Suppressor macrophage treated with lipopolysaccharide for 1 hour (primary cell): ENCODE measurements at places on chromosomes 13 and 19.
A peak's percentile ranks its signal among the peaks of the same experiment; 100 is the strongest.

- DNase-seq = no peak
Observed at GRCh38 chr13:40568246-40569023, 98.0 kb downstream of the FOXO1 start.

DNA sequence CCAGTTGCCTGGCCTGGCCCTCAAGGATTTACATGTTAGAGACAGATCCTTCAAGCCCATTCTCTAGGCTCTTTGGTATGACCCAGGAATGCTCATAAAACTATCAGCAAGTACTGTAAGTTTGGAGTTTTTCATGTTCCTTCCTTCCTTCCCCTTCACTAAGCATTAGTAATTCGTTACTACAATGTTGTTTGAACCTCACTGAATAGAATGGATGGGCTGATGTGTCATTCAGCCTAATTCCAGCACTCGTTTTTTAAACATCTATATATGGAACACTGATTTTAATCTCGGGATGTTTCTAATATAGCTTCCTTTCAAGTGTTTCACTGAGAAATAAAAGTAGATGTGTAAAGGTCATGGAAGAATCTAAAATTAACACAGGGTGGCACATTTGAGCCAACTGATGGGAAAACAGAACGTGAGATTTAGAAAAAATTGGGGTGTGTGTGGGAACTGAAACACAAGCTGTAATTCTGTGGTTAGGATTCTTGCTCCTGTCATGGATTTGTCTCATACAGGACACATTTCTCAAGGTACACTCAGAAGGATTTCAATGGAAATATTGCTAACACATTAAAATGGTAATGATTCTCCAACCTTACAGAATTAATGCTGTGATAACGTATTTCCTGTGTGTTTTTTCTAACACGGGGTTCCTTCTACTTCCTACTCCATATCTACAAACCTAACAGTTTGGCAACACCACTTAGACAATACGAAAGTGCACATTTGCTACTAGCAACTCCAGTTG lies 93.4 kb downstream of the FLT1 start:
- DNase-seq = peak; percentile 94

- no peak for DNase-seq
Observed at GRCh38 chr19:33325920-33326319, 23.6 kb upstream of the CEBPA start.

DNA sequence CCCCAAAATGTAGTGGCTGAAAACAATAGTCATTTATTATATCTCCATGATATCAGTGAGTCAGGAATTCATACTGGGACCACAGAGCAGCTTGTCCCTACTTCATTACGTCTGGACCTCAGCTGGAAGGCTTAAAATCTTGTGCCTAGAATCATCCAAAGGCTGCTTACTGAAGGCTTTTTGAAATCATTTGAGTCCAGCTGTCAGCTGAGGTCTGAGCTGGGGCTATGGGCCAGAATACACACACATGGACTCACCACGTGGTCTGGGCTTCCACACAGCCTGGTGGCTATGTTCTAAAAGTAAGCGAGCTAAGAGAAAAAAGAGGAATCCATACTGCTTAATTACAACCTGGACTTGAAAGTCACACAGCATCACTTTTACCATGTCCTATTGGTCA lies 209.2 kb downstream of the KCTD12 start:
- no peak for DNase-seq

DNA sequence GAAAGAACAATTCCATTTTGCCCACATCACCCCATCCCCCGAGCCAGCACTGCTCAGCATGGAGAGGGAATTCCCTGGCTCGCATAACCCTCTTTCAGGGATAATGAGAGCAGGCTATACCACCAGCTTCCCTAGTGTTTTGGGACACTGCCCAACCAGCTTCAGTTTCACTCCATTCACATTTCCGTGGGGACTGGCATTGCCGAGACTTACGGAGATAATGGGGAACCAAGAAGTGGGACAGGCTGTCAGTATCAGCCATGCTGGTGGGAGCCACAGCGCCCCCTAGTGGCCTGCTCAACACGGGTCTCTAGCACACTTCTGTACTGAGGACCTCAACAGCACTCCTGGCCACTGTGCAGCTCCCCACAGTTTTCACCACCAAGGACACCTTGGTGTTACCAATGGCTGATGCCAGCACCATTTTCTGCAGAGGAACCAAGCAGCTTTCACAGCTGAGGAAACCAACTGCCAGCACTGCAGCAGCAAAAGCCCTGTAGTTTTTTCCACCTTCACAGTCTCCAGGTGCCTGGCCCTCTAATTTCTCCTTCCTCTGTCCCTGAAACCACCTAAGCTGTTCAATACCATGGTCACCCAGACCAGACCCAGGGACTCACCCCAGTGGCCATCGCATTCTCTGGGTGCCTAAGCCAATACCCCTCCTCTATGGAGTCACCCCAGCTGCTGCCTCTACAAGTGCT lies 23.7 kb downstream of the SLC6A16 start:
- peak; percentile 90 for DNase-seq

DNA sequence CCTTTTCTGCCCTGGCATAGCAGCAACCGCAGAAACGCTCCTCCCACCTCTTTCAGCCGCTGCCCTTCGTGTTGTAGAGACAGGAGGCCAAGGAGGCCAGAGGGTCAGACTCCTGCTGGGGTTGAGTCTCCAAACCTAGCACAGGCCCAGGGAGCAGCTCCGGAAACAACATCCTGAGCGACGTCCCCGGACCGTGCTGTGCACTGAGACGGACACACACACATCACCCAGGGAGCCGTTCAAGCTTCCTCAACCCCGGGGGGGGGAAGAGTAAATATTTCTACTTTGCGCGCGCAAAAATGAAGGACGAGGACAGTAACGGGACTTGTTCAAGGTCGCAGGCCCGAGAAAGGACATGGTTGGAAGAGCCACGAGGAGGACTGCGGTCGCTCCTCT lies 657 bp downstream of the ZNF550 start:
- no peak for DNase-seq

GRCh38 chr13:71210861-71211260 lies 656.1 kb downstream of the DACH1 start:
- DNase-seq = no peak

- DNase-seq = no peak
Observed at GRCh38 chr19:52640916-52641315, 2.8 kb upstream of the ZNF83 start.

GRCh38 chr13:25901460-25902376 lies 150.1 kb downstream of the SHISA2 start:
- peak; percentile 53 for DNase-seq

- DNase-seq = peak; percentile 50
Observed at GRCh38 chr19:50252111-50252886, 48.9 kb downstream of the MYH14 start.
